ENCODE measurements at places on chromosomes 1 and 21. TPM values are rescaled to one million over a fixed set of nuclear protein-coding genes. Genes with fewer than 3 reads are reported as not detected.

Gene FCRLB
- 0.20 TPM for total RNA-seq

Gene TNNI3K
- not detected for total RNA-seq

Gene CFAP141
- total RNA-seq, result not detected

Gene ARMH1
- total RNA-seq, result 35.7 TPM

Gene PTCH2
- 0.98 TPM for total RNA-seq

Gene LCE1B
- total RNA-seq, result not detected

Gene IL19
- total RNA-seq, result not detected

Gene HIVEP3
- total RNA-seq, result 38.5 TPM

Gene NPPA
- not detected for total RNA-seq

Gene TMPRSS2
- 0.07 TPM for total RNA-seq

Gene CLCA1
- not detected for total RNA-seq

Gene ELOVL1
- total RNA-seq, result 72.8 TPM

Gene C1orf87
- not detected for total RNA-seq

Gene SRP9
- total RNA-seq, result 196 TPM

Gene WNT9A
- 0.27 TPM for total RNA-seq

Gene MYBPH
- not detected for total RNA-seq

Gene UAP1
- total RNA-seq, result 18.0 TPM

Gene ADORA1
- not detected for total RNA-seq

Gene GJA4
- total RNA-seq, result 0.25 TPM

Gene HCRTR1
- not detected for total RNA-seq

Gene TPTE
- not detected for total RNA-seq

Gene S100A9
- 3.9 TPM for total RNA-seq

Gene EDN2
- not detected for total RNA-seq

Gene GSTM1
- total RNA-seq, result 72.8 TPM

Gene TSPAN2
- total RNA-seq, result 1.1 TPM

Gene SYT14
- not detected for total RNA-seq

Gene LCE1D
- not detected for total RNA-seq

Gene TLCD4
- not detected for total RNA-seq

Gene SHE
- not detected for total RNA-seq

Gene LCE6A
- total RNA-seq, result not detected

Gene KLHL20
- 23.4 TPM for total RNA-seq

Gene AUNIP
- 6.5 TPM for total RNA-seq

Gene PKLR
- total RNA-seq, result not detected

Gene HTR6
- not detected for total RNA-seq

Gene SPRR1B
- total RNA-seq, result not detected

Gene SSBP3
- 140 TPM for total RNA-seq

Gene NEK2
- 26.1 TPM for total RNA-seq

Gene OPRD1
- not detected for total RNA-seq

All from T-helper 1 cell treated with Interleukin-12 subunit alpha and Interleukin-12 subunit beta and Interleukin-4 antibody, amounts not matched to agents 30 ng/mL and 1 ng/mL, for 36 hours (primary cell).